Stimulated activated CD4-positive, alpha-beta T cell treated with anti-CD3 and anti-CD28 coated beads, Interleukin-12 subunit alpha, Interleukin-12 subunit beta, amount 100 ng/mL, for 4 hours (primary cell): ENCODE measurements at places on chromosomes 3 and 15.

DNA sequence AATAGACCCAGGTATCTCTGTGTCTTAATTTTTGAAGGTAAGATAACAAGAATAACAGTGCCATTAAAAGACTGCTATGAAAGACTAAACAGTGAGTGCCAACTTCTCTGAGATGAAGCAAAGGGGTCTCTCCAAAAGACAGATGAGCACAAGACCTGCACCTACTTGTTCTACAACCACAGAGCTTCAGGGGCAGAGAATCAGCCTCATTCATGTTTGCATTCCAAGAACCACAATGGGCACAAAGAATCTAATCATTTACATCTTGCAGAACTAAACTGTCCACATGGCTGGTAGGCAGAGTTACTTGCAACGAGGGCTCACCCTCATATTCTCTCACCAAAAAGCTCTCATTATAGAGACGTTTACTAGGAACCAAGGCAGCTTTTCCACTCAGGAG, 83.9 kb downstream of the PEAK1 start:
- DNase-seq, result no peak

GRCh38 chr3:14288833-14289451, 110.3 kb downstream of the LSM3 start:
- no peak for DNase-seq

DNA sequence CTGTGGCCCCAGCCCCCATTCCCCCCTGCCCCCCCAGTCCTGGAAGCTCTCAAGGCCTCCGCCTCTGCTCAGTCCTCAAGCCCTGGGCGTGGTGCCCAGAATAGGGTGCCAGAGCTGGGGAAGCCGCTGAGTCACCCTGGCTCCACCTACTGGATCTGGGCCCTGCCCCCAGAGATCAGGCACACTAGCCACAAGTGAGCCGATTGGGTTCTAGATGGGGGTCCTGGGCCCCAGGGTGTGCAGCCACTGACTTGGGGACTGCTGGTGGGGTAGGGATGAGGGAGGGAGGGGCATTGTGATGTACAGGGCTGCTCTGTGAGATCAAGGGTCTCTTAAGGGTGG, 5.7 kb downstream of the EIF4G1 start:
- peak; percentile 56 for DNase-seq

GRCh38 chr15:32784581-32784980, 66.8 kb downstream of the GREM1 start:
- DNase-seq, result no peak

GRCh38 chr3:183854318-183855035, 29.1 kb upstream of the MAP6D1 start:
- no peak for DNase-seq

DNA sequence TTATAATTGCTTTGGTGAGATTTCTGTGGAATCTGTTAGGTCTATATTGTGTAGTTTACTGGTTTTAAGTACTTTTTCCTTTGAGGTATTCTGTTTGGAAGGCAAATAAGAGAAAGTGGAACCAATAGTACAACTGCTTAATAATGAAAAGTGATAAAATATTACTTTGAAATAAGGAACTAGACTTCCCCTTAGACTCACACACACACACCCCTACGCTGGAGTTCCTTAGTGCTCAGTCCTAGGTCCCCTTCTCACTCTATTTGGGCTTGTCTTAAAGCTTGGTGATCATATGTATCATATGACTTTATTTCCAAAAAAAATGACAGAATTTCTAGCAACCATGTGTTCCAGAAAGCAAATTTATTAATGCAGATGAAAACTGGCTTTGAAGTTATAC, 494.0 kb upstream of the TGFBR2 start:
- no peak for DNase-seq

DNA sequence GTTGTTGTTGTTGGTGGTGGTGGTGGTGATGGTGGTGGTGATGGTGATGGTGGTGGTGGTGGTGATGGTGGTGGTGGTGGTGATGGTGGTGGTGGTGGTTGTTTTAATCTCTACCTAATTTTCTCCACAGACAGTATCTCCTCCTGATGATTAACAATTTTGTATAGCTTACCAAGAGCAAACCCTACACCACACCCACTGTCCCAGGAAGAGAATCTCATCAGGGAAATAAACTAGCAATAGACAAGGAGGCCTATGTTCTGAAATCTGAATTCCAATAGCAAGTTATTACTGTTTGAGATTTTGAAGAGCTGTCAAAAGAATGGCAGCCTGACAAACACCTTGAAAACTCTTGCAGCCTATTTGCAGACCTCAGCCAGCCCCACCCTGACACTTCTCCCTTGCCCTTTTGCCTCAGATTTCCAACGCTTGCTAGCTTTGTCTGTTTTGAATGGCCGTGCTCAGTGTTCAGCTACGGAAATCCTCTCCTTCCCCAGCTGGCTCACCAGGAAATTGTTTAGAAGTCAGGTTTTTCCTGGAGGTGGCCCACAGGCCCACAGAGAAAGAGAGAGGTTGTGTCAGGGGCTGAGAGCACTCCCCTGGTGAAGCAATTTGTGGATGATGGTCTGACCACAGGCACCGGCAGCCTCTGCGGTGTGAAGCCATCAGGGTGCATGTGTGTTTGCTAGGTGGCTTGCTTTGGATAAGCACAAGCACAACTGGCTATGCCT, 101.6 kb downstream of the MAGI1 start:
- no peak for DNase-seq

DNA sequence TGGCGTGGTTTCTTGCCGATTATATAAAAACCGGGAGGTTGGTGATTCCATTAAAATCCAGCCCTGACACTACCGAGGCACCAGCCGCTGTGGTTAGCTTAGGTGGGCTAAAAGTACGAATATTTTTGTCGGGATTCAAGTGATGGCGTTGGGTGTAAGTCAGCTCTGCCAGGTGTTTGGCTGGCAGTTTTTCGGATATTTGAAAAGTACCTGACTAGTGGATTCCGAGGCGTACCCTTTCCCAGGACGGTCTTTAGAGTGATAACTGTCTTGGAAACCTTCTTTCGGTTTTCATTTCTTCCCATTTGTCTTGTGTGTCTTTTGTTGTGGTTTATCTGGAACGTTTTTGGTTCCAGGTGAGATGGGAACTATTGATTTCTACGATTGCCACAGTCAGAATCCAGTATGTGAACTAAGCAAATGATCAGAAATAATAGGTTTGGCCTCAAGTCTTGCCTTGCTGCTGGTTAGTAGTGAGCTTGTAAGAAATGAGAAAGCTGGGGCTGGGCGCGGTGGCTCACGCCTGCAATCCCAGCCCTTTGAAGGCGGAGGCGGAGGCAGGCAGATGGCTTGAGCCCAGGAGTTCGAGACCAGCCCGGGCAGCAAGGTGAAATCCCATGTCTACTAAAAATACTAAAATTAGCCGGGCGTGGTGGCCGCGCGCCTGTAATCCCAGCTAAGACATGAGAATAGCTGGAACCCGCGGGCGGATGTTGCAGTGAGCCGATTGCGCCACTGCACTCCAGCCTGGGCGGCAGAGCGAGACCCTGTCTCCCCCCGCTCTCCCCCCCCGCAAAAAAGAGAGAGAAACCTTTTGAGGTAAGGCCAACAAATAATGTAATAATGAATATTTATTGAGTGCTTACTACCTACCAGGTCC, 1.4 kb downstream of the FYTTD1 start:
- DNase-seq, result no peak

DNA sequence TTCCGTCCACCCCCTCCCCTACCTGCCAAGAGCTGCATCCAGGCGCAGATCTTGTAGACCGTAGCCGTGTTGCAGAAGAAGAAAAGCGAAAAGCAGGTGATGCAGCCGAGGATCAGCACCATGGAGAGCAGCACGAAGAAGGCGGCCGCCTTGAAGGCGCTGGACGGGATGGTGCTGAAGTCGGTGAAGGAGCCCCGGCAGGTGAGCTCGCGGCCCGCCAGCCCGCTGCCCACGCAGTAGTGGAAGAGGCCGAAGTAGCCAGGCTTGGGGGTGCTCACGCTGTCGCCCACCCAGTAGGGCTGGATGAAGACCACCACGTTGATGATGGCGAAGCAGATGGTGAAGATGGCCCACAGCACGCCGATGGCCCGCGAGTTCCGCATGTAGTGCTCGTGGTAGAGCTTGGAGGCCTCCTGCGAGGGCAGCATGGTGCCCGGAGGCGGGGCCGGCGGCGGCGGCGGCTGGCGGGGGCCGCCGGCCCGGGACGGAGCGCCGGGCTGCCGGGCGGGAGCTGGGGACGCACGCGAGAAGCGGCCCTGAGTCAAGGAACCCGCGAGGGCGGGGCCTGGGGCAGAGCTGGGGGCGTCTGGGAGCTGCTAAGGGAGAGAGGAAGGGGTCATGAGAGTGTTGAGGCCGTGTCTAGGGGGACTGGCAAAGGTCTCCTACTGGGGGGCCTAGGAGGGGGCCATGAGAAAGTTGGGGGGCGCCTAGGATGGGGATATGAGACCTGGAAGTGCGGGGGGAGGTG, 1.2 kb downstream of the LHFPL4 start:
- DNase-seq, result peak; percentile 28

DNA sequence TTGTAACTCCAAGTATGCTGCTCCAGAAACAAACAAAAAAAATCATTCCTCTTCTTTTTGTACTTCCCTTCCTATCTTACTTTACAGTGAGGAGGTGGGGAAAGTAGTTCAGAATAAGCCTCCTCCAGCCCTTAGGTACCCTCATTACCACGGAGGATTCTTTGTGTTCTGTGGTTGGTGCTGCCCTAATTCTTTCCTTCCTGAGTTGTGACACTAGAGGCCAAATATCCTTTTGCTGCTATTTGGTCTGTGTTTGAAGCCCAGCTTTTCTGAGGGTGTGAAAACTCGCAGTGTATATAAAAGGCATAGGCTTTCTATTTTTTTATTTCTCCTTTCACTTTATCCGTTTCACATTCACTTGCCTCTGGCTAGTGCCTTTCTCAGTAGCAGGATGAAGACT, 98.2 kb downstream of the HHLA2 start:
- DNase-seq, result no peak

GRCh38 chr3:138137861-138138260, 5.7 kb upstream of the A4GNT start:
- DNase-seq, result no peak

- no peak for DNase-seq
Measured at GRCh38 chr3:185207931-185208746, 45.7 kb downstream of the EHHADH start.

DNA sequence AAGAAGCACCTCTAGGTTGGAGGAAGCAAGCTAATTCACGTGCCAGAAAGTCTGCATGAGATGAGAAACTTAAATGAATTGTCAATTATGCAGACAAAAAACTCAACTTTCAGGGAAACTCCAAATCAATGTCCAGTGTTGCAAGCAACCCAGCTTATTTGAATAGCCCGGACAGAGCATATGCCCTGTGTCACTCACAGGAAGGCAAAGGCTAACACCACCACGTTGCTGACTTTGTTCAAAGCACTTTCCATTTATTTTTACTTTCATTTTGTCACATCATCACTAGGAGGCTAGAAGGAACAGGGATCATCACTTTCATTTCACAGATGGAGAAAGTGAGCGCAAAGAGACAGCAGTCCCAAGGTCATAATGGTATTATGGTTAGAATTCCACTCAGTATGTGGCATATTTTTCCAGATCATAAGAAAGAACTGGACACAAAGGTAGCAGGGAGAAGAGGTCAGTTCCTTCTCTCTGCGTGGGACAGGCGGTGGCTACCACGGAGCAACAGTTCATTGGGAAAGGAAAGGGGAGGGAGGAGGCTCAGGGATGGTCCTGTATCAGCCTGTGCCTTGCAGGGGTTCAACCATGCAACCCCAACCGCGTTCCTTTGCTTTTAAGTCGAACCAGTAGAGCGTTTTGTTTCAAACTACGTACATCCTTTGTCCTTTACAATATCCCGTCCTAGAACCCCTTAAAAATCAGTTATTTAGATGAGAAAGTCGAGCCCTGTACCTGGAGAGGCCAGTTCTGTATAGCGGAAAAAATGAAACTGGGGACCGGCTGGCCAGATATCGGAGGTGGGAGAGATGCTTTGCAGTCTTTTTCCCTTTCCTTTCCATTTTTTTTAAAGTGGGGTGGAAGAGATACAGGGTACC, 1.1 kb downstream of the HEG1 start:
- DNase-seq, result no peak

- DNase-seq, result no peak
Measured at GRCh38 chr3:44478055-44478468, 592 bp upstream of the ZNF445 start.

GRCh38 chr3:15645246-15645645, 43.7 kb downstream of the BTD start:
- no peak for DNase-seq

- no peak for DNase-seq
Measured at GRCh38 chr15:40312370-40313158, 4.8 kb upstream of the PLCB2 start.

DNA sequence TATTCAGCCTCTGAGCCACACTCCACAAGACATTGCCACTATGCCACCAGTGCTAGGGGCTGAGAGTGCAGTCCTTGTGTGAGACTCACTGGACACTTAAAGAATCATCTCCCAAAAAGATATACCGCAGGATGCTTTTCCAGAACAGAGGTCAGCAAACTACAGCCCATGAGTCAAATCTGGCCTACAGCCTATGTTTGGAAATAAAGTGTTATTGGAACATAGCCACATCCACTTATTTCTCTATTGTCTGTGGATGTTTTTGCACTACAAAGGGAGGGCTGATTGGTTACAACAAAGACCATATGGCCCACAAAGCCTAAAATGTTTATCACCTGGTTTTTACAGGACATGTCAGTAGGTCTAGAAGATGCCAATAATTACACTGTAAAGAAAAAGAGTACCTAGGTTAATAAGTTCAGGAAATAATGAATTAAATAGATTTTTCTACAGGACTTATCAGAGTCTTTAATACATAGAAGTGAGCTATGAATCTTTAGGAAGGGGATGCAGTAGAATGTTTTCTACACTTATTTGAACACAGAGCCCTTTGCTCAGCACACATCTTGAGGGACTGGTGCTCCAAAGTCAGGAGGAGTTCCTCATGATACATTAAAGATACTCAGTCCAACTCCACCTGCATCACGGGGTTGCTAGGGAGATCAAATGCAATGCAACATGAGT, 26.3 kb downstream of the SRGAP3 start:
- DNase-seq, result no peak

DNA sequence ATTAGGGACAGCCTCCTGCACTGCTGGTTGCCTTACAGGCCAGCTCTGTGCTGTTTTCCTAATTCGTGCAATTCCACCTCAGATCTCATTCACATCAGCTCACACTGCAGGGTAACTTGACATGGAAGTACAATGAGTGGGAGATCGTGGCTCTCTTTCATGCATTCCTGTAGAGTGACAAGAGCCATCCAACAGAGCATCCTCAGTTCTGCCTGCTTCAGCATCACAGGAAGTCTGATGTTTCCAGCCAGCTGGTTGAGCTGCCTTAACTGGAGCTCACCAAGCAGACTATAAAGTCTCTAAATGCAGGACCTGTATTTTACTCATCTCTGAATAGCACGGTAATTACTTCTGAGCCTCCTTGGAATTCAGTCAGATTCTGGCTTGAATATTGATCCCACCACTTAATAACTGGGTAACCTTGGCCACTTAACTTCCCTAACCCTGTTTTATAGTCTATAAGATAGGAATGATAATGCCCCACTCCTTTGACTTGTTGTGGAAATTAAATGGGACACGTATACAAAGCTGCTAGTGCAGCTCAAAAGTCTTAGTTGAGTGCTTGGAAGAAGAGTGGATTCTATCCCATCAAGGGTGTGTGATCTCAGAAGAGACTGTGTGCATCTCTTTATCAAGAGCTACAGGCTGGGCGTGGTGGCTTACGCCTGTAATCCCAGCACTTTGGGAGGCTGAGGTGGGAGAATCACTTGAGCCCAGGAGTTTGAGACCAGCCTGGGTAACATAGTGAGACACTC, 1.4 kb upstream of the DIS3L start:
- no peak for DNase-seq

- no peak for DNase-seq
Measured at GRCh38 chr3:16800361-16800760, 84.4 kb upstream of the PLCL2 start.
